ENCODE measurements at places on chromosomes 2 and 18.

DNA sequence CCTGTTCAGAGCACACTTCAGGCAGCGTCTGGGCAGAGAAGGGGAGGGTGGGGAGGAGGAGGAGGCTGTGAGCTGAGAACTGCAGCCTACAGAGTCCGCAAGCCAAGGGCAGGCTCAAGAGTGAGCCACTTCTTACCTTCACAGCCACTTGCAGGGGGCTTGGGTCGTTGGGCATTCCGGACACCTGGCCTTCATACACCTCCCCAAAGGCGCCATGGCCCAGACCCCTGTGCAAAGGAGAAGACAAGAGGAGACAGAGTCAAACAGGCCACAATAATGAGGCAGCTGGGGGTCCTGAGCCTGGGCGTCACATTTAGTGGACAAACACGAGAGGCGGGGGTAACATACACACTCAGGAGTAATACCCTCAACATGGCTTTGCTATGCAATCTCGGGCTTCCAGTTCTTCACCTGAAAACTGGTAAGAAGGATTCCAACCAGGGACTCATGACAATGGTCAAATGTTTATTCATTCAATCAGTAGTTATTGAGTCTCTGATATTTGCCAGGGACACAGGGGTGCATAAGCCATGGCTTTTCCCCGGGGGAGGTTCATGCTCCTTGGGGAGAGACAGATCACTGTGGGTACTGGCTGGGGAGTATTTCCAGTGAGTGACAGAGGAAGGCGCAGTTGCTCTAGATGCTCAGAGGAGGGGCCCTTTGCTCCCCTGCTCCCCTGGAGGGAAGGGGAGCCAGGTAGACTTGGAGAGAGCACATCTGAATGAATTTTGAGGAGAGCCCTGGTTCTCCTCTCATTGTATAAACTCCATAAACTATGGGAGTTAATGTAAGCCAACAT, 107.4 kb downstream of the CLIP4 start:
- DNase-seq = no peak

GRCh38 chr18:36187826-36188721, 777 bp downstream of the MOCOS start:
- no peak for DNase-seq

DNA sequence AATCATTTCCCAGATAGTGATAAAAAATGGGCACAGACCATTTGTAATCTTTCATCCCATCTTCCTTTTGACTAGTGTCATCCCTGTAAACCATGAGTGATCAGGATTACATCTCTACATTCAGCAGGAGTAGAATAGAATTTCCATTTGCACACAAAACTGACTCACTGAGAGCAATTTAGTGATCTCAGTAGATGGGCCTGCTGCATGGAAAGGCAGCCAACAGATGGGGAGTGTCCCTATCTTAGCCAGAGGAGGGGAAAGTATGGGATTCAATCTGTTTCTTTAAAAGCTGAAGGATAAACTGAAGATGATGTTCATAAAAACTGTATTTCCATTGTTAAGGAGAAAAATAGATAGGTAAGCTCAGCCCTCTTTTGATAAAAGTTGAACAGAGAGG, 441.7 kb downstream of the ZNF521 start:
- no peak for DNase-seq

DNA sequence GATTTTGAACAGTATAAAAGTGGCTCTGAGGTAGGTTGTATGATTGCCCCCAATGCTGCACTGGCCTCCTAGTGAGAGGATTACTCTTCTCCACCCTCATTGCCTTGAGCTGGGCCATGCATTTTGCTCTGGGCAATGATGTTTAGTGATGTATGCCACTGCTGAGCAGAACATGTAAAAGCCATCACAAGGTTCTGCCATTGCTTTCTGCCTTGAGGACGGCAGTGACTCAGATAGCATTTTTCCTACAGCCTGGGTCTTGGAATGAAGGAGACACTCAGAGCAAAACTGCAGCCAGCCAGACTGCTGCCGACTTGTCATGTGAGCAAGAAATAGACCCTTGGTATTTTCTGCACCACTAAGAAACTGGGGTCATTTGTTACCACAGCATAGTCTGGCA, 27.6 kb downstream of the GPATCH11 start:
- no peak for DNase-seq

DNA sequence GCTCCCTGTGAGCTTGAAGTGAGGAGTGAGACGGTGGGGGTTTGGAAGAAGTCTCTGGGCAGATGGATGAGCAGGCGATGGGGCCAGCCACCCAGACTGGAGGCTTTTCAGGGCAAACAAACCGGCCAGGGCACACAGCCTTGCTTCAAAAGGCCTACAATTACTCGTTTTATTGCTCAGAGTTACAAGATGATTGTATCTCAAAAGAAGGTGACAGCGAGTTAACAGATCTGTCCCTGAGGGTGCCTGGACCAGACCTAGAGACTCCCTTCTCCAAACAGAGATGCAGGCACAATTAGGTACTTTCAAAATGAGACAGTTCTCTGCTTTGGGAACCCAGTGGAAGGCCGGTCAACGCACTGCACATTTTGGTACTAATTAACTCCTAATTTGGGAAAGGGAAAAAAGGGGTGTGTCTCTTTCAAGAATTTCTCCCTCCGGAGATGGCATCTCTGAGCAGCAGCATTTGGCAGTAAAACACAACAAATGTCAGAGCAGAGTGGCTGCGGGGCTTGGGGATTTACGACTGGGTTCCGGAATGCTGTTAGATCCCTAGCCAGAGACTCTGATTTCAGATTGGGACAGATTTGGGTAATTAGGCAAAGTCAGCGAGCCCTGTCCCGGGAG, 226.7 kb downstream of the TTC32 start:
- DNase-seq = no peak

GRCh38 chr2:39730685-39731302, 48.3 kb downstream of the THUMPD2 start:
- DNase-seq = no peak

DNA sequence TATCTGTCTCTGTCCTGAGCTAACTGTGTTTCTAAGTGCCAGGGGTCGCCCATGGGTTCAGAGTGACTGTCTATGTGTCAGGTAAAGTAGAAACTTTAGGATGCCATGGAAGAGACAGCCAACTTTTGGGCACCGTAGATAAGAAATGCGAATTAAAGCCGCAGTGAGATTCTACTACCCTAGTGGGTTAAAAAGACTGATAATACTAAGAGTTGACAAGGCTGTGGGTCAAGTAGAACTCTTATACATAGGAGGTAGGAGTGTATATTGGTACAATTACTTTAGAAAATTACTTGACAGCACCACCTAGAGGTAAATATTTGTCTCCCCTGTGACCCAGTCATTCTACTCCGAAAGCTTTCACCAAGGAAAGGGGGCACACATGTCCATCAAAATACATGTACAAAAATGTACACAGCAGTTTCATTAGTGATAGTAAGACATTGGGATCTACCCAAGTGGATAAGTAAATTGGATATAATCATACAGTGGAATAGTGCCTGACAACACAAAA, 371.3 kb downstream of the SLC4A3 start:
- DNase-seq = no peak

DNA sequence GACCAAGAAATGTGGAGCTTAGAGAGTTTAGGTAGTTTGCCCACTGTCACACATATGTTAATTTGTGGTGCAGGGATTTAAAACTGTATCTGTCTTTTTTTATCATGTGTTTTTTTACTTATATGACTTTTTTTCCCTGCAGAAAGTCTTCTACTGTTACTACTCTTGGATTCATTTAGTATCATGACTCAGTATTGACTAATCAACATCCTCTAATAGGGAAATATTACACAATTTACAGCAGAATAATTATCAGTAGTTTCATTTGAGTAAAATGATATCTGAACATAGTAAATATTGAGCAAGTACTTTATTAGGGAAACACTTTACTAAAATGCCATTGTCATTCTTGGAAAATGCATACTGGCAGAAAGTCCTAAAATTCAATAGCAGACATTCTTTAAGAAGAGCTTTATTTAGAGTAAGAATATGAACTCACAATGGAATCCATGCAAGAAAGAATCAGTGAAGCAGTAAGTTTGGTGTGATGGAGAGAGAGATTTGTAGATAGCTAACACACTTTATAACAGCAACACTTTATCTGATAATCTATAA, 425.9 kb upstream of the SLC8A1 start:
- no peak for DNase-seq

Data from activated T-helper 1 cell treated with anti-CD3 and anti-CD28 coated beads, Interleukin-2, amount 50 U/mL, for 16 hours (primary cell).